ENCODE measurements at places on chromosomes 4 and X. TPM values are rescaled to one million over a fixed set of nuclear protein-coding genes. Genes with fewer than 3 reads are reported as not detected.

Gene MAGEA1
- total RNA-seq = not detected

Gene PPP1R2C
- not detected for total RNA-seq

Gene HSD17B13
- total RNA-seq = not detected

Gene PCSK1N
- 0.37 TPM for total RNA-seq

Gene CENPU
- total RNA-seq = 15.4 TPM

Gene TAF1
- total RNA-seq = 27.2 TPM

Gene UBE2D3
- 389 TPM for total RNA-seq

Gene ERAS
- 0.37 TPM for total RNA-seq

Gene CXCL6
- total RNA-seq = 0.59 TPM

Gene AMTN
- total RNA-seq = not detected

Gene SPANXB1
- total RNA-seq = not detected

Gene SCML2
- total RNA-seq = 1.5 TPM

Gene PPM1K
- 16.2 TPM for total RNA-seq

Gene PPEF2
- total RNA-seq = not detected

Gene HNRNPH2
- 46.5 TPM for total RNA-seq

Gene SNCA
- total RNA-seq = 0.37 TPM

Gene GAGE12F
- total RNA-seq = not detected

Gene SRD5A3
- 18.0 TPM for total RNA-seq

Gene FAM9B
- not detected for total RNA-seq

Gene ERCC6L
- total RNA-seq = 9.8 TPM

Gene ETDA
- total RNA-seq = not detected

Gene TRIM75
- total RNA-seq = not detected

Gene TGIF2LX
- total RNA-seq = not detected

Gene TCP11X1
- total RNA-seq = not detected

Gene SHROOM2
- total RNA-seq = under 0.01 TPM

Gene TLR2
- 3.7 TPM for total RNA-seq

Gene AKAP14
- not detected for total RNA-seq

Gene HSFX3
- total RNA-seq = not detected

Gene TMEM150C
- total RNA-seq = 1.5 TPM

Gene KIT
- 0.78 TPM for total RNA-seq

Gene AIMP1
- 19.5 TPM for total RNA-seq

Gene DOK7
- total RNA-seq = under 0.01 TPM

Gene GAR1
- 2.6 TPM for total RNA-seq

Gene CLTRN
- 0.20 TPM for total RNA-seq

Gene JAKMIP1
- not detected for total RNA-seq

Gene MAP7D3
- 27.2 TPM for total RNA-seq

Gene PABPC1L2B
- total RNA-seq = not detected

Gene GABRG1
- not detected for total RNA-seq

Gene GLRA2
- not detected for total RNA-seq

Gene FREM3
- not detected for total RNA-seq

Gene CITED1
- 2.0 TPM for total RNA-seq

Gene NSUN7
- under 0.01 TPM for total RNA-seq

Gene TRIM61
- 1.2 TPM for total RNA-seq

Gene CORIN
- total RNA-seq = under 0.01 TPM

Gene DUX4
- not detected for total RNA-seq

Gene FGFRL1
- total RNA-seq = 12.5 TPM

Gene ATP8A1
- 2.2 TPM for total RNA-seq

Gene CT47B1
- not detected for total RNA-seq

Gene NPFFR2
- not detected for total RNA-seq

Gene PNMA5
- total RNA-seq = not detected

Gene APLN
- 0.78 TPM for total RNA-seq

Gene PTCHD1
- total RNA-seq = not detected

Gene OFD1
- 10.8 TPM for total RNA-seq

Gene VSIG4
- under 0.01 TPM for total RNA-seq

Gene PFKFB1
- not detected for total RNA-seq

Gene DRD5
- not detected for total RNA-seq

Gene ARAP2
- total RNA-seq = under 0.01 TPM

Gene N4BP2
- 5.7 TPM for total RNA-seq

Gene PRPS2
- 56.3 TPM for total RNA-seq

Gene GLRA3
- total RNA-seq = not detected

Measured in subcutaneous preadipocyte (primary cell).